ENCODE measurements at places on chromosomes 2 and 18. TPM values are rescaled to one million over a fixed set of nuclear protein-coding genes. Genes with fewer than 3 reads are reported as not detected.

DNA sequence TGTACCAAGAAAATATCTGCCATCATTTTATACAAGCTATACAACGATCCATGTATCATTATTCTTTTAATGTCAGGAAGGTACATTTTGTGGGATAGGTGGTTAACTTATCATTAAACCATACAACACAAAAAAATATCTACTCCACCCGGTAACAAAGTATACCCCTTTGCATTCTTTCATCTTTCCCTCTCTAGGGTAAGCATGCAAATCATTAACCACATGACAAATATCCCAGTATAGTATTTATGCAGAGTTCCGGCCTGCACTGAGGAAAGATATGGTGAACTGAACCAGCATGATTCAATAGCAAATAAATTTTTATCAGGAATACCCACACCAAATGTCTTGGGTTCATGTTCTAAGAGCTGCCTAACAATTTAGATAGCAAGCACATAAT is 22.5 kb upstream of the SULT1C2 start:
- DNase-seq, result no peak

Gene SUMO1
- total RNA-seq, result 121 TPM

DNA sequence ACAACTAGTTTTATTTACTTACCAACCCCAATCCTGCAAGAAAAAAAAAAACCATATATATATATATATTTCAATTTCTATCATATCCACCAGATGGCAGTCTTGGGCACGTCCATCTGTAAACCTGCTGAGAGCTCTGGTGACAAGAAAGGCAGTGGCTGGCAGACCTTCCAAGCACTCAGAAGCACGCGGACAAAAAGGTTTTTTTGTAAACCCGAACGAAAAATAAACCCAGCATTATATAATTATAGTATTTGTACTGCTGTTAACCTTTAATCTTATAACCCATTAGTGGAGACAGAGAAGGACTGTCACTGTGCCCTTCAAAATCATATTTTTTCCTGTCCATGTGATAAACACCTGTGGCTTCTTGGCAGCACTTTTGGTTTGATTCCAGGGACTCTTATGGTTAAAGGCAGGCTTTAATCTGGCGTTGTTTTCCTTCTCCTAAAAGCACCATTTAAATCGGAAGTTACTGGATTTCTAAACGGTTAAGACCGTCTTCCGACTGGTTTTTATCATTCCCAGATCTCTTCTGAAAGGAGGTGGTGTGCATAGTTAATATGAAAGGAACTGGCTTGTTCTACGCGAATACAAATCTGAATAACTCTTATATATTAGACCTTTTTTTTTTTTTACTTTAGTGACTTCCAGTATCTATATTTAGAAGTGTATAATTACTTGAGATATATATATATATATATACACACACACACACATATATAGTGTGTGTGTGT is 31.0 kb upstream of the SLC3A1 start:
- DNase-seq, result peak; percentile 83

DNA sequence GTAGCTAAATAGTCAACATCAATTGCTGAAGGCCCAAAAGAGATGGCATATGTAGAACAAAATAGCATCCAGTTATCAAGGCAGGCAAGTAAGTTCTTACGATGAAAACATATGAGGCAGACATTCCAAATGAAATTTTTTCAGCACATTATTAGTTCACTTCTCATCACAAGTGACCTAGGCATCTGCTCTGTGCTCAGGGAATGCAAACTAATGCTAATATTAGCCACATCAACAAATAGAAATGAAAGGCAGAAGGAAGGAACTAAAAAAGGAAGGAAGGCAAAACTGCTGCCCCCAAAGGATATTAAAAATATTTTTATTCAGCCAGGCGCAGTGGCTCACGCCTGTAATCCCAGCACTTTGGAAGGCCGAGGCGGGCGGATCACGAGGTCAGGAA is 51.2 kb upstream of the ROCK1 start:
- no peak for DNase-seq

Gene C2orf81
- total RNA-seq, result 1.7 TPM

DNA sequence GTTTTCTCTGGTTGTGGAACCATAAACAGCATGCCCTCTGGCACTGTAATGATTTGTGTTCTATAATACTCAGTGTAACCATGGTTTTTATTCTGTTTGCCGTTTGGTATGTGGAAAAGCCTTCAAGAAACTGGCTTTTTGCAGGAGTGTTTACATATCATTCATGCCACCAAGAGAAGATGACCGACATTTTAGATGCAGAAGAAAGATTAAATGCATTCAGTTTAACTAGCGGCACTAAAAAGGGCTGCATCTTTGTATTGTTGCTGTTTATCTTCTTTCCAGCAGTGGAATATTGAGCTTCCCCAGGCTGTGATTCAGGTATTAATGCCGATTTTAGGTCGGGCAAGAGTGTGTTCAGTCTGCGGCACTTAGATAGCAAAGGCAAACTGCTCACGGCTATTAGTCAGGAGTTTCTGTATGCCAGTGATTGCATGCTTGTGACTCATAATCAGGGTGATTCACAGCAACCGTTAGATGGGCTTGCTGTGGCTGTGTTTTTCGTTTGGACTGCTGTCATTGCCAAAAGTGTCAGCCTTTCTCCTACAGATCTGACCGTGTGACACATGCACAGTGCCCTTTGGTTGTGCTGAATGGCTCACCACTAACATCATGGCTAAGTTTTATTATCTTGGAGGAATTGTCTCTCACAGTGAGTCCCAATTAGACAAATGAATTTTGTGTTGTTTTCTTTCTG is 479.7 kb downstream of the PARD3B start:
- peak; percentile 73 for DNase-seq

GRCh38 chr2:203404996-203405395 is 76.8 kb downstream of the ABI2 start:
- DNase-seq, result no peak

DNA sequence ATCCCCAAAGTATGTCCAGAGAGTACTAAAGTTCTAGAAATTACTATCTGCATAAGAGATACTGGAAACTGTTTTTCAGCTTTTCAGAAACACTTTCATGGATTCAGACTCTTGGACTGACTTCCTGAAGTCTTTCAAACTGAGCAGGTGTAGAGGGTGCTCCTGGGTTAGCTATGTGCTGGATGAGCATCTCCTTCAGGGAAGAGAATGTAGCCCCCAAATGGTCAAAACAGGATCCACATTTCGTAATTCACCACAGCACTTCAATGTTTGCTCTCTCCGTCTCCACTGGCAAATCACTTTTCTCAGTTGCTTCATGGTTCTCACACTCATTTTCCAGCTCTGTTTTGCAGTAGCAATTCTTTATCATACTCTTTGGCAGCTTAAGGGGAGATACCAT is 23.2 kb upstream of the SATB2 start:
- DNase-seq, result no peak

- DNase-seq, result no peak
These were observed 175.4 kb downstream of the HDAC4 start for GRCh38 chr2:239225371-239225851.

Gene AQP12B
- total RNA-seq, result not detected

DNA sequence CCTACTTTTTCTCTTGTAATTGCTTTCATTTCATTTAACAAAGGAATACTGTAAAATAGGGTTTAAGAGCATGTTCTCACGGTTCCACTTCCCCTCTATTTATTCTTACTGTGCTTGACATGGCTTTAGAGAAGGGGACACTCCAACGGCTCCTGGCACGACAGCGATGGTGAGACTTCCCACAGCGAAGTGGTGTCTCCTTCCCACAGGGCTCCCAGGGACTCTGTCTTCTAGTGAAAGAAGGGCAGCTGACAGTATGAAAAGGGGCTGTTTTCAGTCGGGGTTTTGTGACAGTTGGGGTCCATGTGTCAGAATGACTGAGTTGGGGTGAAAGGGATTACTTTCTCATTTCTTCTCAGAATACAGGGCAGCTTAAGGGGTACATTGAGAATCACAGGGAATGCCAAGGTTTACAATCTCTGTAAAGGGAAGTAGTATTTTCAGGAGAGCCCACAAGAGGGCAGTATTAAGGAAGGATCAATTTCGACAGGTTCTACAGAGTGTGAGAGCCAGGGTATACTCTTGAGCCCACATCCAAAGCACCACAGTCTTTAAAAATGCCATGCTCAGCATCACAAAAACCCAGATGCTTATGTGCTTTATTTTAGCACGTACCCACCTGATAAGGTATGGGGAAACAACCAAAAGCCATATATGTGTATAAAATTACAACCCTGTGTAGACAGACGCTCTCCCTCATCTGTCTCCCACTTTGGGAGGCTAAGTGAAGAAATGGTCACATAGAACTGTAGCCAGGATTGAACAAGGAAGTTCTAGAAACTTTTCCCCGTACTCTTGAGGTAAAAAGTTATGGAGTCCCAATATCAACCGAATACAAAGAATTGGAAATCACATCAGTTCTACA is 31.3 kb upstream of the RAPGEF4 start:
- no peak for DNase-seq

- no peak for DNase-seq
These were observed 458.3 kb upstream of the SLC14A2 start for GRCh38 chr18:45156946-45157345.

Gene EMX1
- total RNA-seq, result 0.09 TPM

- peak; percentile 80 for DNase-seq
These were observed 93.8 kb downstream of the NRP2 start for GRCh38 chr2:205776139-205776538.

DNA sequence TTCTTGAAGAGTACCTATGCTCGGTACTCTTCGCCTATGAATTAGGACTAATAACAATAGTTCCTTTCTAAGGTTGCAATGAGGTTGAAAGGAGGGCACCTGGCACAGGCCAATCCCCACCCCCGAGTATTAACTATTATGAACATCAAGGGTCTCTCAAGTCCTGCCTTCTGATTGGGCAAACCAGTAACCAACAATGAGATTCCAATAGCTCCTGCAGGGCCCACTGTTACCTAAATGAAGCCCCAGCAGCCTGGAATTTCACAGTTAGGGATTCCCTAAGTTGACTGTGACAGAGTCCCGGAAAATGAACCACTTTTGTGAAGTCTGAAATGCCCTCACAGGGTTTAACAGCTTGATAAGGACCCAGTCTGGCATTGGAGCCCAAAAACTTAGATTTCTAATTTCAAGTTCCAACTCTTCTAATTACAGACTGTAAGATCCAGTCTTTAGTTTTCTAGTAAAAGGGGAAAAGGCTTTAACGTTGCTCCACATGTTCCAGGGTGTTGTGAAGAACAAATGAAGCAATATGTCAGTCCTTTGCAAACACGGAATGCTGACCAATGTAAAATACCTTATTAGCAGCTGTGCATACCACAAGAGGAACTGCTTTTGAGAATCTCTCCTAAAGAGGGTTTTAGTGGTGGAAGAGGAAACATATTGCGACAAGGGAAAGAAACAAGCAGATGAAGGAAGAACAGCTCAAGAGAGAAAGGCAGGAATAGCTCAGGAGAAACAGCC is 277.7 kb upstream of the MAP2 start:
- DNase-seq, result no peak

Gene CDH19
- not detected for total RNA-seq

Gene STAT4
- total RNA-seq, result 47.9 TPM

GRCh38 chr2:118774458-118775133 is 72.9 kb downstream of the EN1 start:
- peak; percentile 68 for DNase-seq

GRCh38 chr2:82576656-82577055 is 1882.4 kb downstream of the SUCLG1 start:
- DNase-seq, result no peak

Gene NT5C1B
- total RNA-seq, result not detected

- peak; percentile 86 for DNase-seq
These were observed 23.6 kb downstream of the ANKRD44 start for GRCh38 chr2:197286805-197287595.

DNA sequence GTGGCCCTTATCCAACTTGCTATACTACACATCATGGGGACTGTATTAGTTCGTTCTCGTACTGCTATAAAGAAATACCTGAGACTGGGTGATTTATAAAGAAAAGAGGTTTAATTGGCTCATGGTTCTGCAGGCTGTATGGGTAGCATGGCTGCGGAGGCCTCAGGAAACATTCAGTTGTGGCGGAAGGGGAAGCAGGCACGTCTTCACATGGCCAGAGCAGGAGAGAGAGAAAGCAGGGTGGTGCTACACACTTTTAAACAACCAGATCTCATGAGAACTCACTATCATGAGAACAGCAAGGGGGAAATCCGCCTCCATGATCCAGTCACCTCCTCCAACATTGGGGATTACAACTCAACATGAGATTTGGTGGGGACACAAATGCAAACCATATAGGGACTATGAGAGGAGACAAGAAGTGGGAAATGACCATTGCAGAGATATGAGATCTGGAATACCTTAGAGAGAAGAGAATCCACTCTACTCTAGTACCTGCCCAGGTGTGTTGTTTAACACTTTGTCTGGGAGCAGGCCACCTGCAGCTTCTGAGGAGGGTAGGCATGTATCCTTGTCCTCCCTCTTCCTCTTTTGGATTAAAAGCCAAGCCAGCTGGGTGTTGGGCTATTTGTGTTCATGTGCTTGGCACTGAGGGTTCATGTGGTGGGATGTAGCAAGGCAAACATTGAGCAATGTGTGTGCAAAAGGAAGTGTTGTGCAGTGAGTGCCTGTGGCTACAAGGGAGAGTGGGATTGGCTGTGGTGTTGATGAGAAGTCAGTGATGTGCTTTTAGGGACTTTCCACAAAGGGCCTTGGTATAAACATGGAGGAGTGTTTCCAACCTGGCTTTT is 22.8 kb downstream of the TTLL4 start:
- DNase-seq, result peak; percentile 83

DNA sequence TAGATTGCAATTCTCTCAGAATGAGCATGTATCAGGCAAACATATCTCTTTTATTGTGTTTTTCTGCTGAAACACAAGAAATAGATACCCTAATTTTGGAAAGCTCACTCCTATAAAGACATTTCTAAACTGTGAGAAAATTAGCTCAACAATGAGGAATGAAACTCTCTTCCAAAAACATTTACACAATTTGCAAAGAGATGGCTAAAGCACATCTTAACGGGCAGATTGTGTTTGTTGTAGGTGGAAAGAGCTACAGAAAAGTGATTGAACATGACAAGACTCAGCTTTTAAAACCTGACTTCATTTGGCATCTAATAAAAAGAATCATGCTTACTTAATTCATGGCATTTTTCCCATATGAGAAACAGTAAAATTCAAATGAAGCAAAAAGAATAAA is 175.0 kb upstream of the SLC39A10 start:
- no peak for DNase-seq

Gene FAM110C
- total RNA-seq, result 0.47 TPM

DNA sequence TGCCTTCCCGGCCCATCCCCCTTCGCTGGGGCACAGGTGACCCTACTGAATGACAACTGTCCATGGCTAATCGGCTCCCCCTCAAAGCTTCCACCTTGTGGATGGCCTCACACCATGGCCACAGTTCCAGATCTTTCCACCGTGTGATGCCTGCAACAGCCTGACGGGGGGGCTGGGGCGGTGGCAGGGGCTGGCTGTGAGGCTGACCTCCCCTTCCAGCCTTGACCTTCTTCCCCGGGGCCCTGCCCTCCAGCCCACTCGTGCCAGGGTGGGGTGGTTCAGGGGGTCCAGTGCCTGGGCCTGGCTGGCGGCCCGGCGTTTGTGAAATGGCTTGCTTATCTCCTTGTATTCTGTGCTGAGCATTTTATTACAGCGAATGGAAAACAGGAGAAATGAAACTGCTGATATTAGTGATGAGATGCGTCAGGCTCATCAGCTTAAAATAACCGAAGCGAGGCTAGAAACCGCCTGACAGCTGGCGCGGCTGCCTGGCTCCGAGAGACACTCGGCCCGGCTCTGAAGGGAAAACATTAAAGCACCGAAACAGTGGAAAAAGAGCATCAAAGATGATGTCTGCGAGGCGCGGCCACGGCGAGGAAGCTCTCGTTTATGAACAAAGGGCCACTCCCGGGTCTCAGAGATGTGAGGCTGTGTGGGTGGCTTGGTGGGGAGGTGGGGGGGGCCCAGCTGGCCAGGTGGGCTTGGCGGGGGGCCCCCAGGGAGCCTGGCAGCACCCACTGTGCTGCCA is 916 bp upstream of the PDCD1 start:
- DNase-seq, result peak; percentile 86

Gene CMPK2
- 6.4 TPM for total RNA-seq

Gene PARD3B
- total RNA-seq, result 0.50 TPM
